ENCODE measurements at places on chromosomes 5 and 9.
A peak's percentile ranks its signal among the peaks of the same experiment; 100 is the strongest.

DNA sequence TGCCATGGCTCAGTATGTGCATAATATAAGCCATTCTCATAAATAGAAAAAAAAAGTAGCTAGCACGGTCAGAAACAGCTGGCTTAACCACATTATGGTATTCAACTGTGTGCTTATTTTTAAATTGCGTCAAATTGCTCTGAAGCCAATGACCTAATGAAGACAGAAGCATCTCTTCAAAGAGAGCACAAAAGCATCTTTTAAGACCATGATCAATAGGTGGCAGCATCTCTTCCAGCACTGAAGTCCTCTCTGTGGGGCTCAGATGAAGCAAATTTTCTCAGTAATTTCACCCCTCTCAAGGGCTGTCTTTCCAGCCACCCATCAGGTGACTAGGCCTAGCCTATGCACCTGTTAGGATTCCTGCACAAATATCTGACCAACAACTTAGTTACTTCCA, 251.4 kb downstream of the GLIS3 start:
- DNase-seq = no peak

DNA sequence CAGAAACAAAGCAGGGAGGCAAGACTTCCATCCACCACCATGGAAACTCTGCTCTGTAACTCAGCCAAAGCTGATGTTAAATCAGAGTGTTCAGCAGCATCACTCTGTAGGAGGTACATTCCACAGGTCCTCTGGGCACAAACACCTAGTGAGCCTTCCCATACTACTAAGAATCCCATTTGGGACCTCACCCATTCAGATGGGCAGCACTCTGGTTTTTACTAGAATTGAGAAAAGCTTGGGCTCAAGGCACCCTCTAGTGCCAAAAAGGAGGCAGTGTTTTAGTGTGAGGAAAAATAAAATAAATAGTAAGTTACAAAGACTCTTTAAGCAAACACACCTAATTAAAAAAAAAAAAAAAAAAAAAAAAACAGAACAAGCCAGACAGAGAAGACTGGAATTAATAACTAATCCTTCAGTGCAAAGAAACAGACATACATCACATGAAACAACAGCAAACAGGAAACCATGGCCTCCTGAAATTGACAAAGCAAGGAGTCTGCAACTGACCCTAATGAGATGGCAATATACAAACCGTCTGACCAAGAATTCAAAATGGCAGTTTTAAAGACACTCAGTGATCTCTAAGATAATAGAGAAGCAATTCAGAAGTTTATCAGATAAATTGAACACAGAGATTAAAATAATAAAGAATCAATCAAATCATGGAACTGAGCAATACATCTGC, 159.5 kb downstream of the GNA14 start:
- DNase-seq = peak; percentile 36

DNA sequence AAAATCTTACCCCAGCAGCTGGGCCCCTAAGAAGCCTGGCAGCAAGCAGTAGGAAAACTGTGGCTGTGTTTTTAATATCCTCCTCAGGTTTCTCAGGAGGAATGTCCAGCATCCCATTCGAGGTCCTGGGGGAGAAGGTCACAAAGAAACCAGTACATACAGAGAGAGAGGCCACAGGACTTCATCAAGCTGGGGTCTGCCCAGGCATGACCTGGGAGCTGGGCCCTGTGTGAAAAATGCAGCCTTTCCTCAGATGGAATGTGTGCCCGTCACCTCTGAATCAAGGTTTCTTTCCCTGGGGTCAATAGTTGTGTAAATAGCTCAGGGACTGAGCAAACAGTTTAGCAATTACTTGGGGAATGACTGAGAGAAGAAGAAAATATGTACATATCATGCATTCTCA, 33.9 kb upstream of the RAD23B start:
- no peak for DNase-seq

GRCh38 chr5:19771174-19771835, 216.7 kb downstream of the CDH18 start:
- DNase-seq = no peak

GRCh38 chr9:125968714-125969374, 221.7 kb downstream of the PBX3 start:
- DNase-seq = no peak

- DNase-seq = no peak
These were observed 217.9 kb downstream of the HSPA4 start for GRCh38 chr5:133269691-133270090.

DNA sequence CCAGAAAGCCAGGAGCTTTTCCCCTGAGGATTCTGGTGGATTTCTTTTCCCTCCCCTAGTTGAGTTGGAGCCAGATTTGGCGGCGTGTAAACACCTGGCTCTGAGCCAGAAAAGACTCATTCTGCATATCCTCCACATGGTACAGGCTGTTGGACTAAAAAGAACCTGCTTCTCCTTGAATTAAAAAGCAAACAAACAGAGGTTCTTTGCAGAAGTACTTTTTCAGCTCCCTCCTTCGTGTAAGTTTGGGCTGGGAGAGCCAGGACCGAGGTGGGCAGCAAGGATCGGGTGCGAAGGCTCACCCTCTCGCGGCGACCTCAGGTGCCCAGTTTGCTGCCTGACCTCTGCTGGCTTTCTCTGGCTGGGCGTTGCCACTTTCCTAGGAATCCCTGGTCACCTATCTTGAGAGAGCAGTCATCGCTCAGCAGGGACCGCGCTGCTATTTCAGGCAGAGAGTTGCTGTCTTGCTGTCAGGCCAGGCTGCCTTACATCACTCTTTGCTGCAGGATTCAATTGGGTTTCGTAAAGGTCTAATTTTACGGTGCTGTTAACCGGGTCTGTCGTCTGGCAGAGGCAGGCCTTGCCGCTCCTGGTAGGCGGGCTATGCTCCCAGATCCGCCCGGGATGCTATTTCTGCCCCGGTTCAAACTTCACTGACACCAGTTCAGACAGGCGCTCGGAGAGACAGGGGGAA, 3.2 kb downstream of the PAPPA start:
- peak; percentile 12 for DNase-seq

- DNase-seq = no peak
These were observed 24.2 kb downstream of the PPIC start for GRCh38 chr5:123012321-123012720.

DNA sequence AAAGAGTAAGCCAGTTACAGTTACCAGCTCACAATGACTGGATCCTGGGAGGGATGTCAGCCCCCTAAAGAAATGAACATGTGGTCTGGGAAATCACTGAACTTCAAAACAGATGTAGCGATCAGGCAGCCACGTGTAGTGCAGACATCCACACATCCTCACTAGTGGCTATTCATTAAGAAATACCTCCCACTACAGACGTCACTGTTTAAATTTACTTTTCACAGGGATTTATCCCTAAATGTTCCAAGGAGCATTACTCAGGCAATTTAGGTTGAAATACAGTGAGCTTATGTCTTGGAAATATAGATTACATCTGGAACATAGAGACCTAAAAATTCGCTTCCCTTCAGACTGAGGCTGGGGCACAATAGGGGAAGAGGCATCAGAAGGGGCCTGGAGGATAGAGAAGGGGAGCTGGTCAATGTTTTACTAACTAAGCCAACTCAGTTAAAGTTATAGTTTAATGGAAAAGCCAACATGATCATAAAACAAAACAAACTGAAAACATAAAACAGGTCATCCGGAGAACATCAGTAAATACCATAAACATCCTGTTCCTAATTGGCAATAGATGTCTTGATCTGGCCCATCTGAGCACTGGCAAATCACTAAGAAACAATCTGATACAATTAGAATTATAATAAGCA, 92.3 kb downstream of the FANCC start:
- DNase-seq = no peak

GRCh38 chr5:43140286-43140685, 19.6 kb downstream of the ZNF131 start:
- DNase-seq = peak; percentile 21

DNA sequence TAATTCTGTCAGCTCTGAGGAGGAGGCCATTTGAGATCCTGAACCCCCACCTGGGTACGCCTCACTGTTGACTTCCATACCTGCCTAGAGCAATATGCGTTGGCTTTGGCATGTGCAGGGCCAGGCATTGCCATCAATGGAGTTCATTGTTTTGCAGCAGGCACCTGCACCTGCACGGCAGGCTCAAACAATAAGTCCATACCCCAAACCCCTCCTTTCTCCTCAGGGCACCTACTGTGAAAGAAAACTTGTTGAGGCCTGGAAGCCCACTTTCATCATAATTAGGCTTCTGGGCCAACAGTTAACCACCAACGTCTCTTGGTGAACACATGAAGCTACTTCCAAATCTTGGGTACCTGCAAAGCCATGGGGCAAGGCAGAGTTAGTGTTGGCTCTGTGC, 238.7 kb downstream of the NFIB start:
- no peak for DNase-seq

DNA sequence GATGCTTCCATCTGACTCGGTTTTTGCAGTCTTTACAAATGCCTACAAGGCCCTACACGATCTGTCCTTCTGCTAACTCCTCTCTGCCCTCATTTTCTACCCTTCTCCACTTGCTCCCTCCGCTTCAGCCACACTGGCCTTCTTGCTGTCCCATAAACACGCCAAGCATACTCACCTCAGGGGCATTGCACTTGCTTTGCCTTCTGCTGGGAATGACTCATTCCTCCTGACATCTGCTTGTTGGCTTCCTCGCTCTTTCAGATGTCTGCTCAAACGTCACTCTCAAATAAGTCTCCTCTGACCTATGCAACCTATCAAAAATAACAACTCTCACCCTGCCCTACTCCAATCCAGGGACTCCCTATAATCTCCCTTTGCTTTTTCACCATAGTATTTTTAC, 28.2 kb downstream of the CDC25C start:
- no peak for DNase-seq

DNA sequence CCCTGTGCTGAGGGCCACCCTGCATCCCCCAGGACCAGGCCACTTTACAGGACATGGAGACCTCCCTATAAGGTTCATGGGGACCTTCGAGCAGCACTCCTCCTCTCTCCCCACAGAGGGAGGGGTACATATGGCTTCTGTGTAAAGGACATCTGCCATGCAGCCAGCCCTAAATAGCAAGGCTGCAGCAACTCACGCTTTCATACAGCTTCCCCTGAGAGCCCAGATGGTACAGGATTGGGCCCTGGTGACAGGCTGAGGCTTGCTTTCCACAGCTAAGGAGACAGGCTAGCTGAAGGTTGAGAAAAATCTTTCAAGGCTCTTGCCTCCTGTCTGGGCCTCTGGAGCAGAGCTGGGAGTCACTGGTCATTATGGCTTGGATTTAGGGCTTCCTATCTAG, 147.0 kb upstream of the ZNF366 start:
- DNase-seq = no peak

- no peak for DNase-seq
These were observed 22.0 kb downstream of the HINT1 start for GRCh38 chr5:131142970-131143617.

GRCh38 chr9:105154723-105155191, 89.7 kb upstream of the SLC44A1 start:
- no peak for DNase-seq

DNA sequence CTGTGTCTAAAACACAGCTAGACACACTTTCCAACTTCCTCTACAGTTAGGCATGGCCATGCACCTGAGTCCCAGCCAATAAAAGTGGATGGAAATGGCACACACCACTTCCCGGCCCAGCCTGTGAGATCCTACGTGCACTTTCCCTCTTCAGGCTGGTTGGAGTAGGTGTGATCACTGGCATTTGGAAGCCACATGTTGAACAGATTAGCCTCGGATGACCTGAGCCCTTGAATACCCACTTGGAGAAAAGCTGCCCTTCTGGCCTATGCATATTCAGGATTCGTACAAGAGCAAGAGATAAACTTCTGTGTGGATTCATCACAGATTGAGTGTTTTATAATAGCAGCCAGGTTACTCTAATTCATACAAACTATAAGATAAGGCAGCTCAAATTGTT, 359.0 kb upstream of the SLC30A5 start:
- no peak for DNase-seq

- no peak for DNase-seq
These were observed 175.3 kb upstream of the SH3GL2 start for GRCh38 chr9:17403539-17403938.

DNA sequence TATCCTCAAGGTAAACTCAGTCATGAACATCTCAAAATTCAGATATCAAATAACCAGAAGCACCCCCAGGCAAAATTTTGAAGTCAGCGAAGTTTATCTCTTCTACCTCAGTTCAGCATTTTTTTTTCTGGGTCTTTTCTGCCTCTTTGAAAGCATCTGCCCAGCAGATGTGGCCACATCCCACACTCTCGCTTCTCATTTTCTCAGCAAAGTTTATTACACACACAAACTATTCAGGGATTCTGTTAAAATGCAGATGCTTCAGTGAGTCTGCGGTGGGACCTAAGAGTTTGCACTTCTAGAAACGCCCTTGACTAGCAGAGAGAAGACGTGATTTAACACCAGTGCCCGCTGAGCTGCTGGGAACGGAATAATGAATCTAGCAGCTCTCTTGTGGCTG, 19.3 kb downstream of the RASEF start:
- no peak for DNase-seq

GRCh38 chr9:16828340-16829281, 41.9 kb downstream of the BNC2 start:
- DNase-seq = no peak

- DNase-seq = no peak
These were observed 45.8 kb upstream of the ENTREP1 start for GRCh38 chr9:69279084-69279731.

- DNase-seq = no peak
These were observed 186.1 kb downstream of the HSD17B3 start for GRCh38 chr9:96115836-96116235.

DNA sequence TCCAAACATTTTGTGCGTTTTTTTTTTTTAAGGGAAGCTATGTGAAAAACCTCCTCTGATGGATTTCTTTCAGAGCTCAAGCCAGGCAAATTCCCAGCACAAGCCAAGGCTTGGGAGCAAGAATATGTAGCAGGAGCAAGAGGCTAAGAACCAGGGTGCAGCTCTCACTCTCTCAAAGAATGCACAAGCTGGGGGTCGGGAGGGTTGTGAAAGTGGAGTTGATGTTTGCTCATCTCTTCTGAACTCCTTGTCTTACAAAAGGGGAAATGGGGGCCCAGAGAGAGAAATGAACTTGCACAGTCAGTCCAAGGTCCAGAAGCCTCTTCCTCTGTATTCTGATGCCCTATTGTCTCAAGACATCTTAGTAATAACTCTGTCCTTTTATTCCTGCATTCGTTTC, 7.7 kb upstream of the TRAF1 start:
- no peak for DNase-seq

DNA sequence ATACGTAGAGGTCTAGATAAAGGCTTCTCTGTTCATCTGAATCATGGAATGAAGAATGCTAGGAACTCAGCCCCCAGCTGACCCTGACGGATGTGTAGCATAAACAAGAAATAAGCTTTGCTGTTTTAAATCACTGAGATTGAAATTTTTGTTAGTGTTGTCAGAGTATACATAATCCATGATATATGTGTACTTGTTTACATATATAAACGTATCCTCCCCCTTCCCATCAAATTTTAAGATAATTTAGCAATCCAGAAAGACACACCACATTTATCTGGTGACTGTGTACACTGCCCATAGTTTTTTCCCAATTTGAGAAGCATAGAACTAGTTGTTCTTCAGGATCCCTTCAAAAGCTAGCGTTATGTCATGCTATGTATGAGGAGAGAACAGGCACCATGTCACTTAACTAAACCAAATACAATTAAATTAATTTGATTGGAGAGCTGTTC, 80.8 kb upstream of the OSMR start:
- DNase-seq = no peak
